CD4-positive, alpha-beta T cell treated with Interleukin-6 at 100 ng/mL for 8 hours (primary cell): ENCODE measurements at places on chromosomes 4 and X.

GRCh38 chrX:40402831-40403533 lies 177.8 kb upstream of the ATP6AP2 start:
- DNase-seq = no peak

DNA sequence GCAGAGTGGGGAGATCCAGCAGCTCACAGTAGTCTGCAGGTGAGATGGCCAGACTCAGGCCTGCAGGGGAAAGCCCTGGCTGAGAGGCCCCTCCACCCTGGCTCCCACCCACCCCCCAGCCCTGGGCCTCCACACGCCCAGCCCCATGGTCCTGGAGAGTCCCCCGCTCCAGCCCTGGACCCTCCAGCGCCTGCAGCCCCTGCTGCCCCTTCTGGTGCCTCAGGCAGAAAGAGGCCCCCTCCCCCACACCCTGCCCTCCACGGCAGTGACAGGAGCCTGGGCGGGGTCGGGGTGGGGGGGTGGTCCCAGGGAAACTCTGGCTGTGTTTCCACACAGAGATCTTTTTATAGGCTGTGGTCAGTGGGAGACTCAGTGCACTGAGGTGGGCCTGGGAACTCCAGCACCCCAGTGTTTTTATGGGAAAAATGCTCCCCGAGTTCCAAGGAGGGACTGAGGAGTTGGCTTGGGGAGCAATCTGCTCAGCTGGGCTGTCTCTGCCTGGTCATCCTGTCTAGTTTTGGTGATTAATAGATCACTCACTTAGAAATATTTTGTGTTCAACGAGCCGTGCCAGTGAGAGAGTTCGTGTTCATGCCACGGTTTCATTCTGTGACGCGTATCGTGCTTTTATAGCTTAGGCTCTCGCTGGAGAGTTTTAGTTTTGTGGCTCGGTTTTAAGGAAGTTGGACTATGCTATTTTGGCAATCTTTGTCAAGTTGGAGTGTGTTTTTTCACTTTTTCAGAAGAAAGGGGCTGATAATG lies 53.1 kb upstream of the HGFAC start:
- no peak for DNase-seq

DNA sequence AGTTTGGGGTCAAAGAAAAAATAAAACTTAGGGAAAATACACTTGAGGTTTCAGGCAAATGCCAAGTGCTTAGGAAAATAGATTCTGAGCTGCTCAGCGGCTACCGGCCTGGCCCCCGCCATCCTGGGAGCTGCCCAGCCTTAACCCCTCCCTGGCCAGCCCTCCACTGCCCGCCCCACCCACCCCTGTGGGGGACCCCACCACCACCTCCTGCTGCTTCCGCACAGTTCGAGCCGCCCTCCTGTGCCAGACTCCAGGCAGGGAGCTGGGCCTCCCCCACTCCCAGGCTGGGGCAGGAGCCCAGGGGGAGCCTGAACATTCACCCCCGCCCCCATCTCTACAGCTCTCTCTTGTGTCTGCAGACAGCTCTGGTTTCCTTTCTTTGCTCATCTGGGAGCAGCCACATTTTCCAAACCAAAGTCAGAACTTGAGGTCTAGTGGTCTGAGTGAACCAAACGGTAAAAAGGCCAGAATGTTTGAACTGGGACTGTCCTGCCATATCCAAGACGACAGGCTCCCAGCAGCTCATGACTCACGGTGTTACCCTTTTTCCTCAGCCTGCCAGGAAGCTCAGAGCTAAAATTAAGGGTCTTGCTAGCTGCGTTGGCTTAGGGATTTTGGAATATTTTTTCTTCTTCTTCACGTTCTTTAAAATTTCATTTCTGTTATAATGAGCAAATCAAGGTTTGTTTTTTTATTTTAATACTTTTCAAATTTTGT lies 4.7 kb upstream of the FGFR3 start:
- DNase-seq = no peak

DNA sequence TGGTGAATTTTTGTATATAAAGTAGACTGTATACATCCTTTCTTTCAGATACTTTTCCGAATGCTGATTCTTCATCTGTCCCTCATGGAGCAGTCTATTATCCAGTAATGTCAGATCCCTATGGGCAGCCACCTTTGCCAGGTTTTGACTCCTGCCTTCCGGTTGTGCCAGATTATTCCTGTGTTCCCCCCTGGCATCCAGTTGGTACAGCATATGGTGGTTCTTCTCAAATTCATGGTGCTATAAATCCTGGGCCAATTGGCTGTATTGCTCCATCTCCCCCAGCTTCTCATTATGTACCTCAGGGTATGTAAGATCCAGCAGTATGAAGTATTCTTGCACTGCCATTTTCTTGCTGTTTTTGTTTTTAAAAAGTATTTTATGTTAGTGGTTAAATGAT lies 78.7 kb downstream of the ALG13 start:
- DNase-seq = no peak

GRCh38 chr4:120056246-120056645 lies 10.4 kb downstream of the MAD2L1 start:
- no peak for DNase-seq

- no peak for DNase-seq
Observed at GRCh38 chr4:8542776-8543525, 37.2 kb upstream of the GPR78 start.

GRCh38 chr4:171622729-171623128 lies 190.5 kb upstream of the GALNTL6 start:
- no peak for DNase-seq

- peak; percentile 78 for DNase-seq
Observed at GRCh38 chrX:151396825-151397740, at the start of gene VMA21. TSS of gene VMA21 (plus strand) at chrX:151397206. CDS start at chrX:151397309, 103 bp downstream.

DNA sequence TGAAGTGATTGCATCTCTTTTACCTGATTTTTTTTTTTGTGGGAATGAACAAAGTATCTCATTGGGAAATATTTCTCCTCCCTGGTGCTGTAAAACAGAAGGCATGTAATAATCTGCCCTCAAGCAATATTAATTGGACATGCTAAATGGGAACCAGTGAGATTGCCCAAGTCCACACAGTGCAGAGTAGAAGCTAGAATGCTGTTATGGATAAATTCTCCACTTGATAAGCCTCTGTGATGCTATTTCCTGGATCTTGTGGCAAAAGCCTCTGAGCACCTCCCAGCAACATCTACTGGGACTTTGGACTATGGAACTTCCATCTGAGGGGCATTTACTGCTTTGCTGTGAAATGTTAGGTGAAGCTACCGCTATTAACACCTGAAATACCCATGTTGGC lies 46.9 kb upstream of the YTHDC1 start:
- no peak for DNase-seq

DNA sequence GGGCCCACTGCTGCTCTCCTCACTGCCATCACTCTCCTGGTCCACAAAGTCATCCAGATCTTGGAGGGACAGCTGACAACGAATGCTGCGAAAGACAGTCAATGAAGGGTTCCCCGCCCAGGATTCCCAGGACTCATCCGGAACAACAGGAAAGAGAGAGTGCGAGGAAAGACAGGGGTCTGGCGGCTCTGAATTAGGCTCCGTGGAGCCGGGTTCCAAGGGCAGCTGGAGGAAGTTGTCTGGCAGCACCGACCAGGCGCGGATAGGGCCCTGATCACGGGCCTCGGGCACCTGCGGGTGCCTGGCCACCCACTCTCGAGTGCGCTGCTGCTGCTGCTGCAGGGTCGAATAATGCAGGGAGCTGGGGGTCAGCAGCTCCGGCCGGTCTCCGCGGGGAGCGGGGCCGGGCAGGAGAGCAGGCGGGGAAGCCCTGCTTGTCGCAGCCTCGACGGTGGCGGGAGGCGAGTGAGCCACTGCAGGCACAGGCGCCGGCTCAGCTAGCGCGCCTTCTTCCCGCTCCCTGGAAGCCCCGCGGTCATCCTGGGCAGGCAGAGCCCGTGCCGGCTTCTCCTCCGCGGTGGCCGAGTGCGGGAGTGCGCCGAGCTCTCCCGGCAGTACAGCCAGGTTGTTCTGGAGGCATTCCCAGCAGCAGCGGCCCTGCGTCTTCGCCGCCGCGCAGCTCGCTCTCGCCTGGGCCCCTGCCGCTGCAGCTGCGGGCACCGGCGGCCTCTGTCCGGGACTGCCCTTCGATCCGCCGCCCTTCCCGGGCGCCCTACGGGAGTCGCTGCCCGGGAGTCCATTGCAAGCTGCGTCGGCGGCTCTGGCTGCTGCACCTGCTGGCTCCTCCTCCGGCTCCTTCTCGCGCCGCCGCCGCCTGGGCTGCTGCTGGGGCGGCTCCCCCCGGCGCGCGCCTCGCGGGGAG lies 1.1 kb downstream of the SOWAHB start:
- DNase-seq = no peak

DNA sequence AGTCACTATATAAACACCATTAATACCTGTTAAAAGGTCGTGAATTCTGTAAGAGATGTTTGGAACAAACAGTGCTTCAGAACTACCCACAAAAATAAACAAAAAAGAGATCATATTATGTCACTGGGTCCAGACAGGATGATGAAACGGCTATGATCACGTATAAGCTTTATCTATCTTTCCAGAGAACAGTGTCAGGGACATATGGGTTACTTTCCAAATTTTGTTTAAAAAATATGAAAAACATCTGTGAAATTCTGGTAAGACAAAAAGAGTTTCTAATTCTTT lies 90.0 kb downstream of the SORBS2 start:
- DNase-seq = no peak

- no peak for DNase-seq
Observed at GRCh38 chr4:98568941-98569663, 89.3 kb downstream of the TSPAN5 start.

DNA sequence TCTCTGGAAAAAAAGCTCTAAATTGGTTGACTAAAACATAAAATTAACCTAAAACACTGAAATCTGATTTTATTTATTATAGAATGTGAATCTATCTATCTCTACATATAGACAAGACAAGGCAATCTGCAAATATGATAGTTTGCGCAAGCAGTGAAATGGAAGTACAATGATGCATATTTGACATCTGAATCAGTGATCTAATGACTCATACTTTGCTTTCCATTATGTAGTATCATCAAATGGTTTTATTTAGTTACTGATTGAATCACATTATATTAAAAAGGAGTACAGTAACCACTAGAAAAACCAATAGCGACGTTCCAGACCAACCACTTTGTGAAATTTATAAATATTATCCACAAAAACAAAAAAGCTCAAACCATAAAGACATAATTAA lies 1969.3 kb downstream of the PCDH7 start:
- DNase-seq = no peak

GRCh38 chr4:159549098-159549518 lies 446.2 kb downstream of the RAPGEF2 start:
- no peak for DNase-seq

- DNase-seq = no peak
Observed at GRCh38 chr4:648579-649292, 23.4 kb downstream of the PDE6B start.

GRCh38 chr4:52910115-52910514 lies 48.0 kb downstream of the RASL11B start:
- no peak for DNase-seq

- DNase-seq = no peak
Observed at GRCh38 chrX:14675500-14675899, 146.2 kb downstream of the GLRA2 start.

DNA sequence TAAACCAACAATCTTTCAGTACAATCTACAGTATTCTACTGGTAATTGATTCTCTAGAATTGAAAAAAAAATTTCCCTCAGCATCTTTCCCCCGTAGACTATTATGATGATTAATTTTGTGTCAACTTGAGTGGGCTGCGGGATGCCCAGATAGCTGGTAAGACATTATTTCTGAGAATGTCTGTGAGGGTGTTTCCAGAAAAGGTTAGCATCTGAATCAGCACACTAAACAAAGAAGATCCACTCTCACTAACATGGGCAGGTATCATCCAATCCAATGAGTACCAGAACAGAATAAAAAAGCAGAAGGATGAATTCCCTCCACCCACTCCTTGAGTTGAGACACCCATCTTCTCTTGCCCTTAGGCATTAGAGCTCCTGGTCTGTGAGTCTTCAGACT lies 186.1 kb upstream of the MAB21L2 start:
- DNase-seq = no peak

DNA sequence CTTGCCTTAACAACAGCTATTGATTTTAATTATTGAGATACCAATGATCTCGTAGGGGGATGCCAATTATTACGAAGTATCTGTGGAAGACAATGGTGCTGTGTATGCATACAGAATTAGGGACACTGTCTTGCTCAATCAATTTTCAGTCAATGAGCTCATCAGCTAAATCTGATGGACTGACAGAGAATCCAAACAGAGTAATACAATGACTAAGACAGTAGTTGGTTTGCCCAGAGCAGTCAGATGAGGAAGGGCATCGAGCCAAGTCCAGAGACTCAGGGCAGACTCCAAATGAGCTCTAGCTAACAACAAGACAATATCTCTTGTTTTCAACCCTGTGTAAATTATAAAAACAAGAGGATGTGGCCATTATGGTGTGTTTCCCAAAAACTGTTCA lies 14.7 kb upstream of the GSX2 start:
- DNase-seq = no peak

GRCh38 chr4:152488246-152488645 lies 47.6 kb downstream of the FBXW7 start:
- no peak for DNase-seq
